ENCODE measurements at places on chromosomes 12 and 14. TPM values are rescaled to one million over a fixed set of nuclear protein-coding genes. Genes with fewer than 3 reads are reported as not detected.

OTOGL gene
- total RNA-seq, result not detected

ERP27 gene
- total RNA-seq, result not detected

- no peak for DNase-seq
These were observed 4.8 kb downstream of the SLC8A3 start for GRCh38 chr14:70183991-70184390.

DNA sequence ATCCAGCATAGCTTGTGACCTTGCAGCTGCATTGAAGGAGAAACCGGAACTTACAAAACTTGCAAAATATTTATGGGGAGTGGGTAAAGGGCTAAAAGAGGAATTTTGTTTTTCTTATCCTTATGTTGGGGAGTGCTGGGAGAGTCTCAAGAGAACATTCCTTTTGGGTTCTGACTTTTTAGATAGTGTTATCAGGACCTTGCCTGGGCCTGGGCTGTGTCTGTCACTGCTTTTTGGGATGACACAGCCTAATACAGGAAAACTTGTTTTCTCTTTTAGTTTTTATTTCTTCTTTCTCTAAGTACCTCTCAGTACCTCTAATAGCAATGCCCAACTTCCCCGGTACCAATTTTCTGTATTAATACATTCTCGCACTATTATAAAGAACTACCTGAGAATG lies 850.6 kb downstream of the RPS29 start:
- no peak for DNase-seq

- DNase-seq, result no peak
These were observed 15.4 kb upstream of the IFI27L2 start for GRCh38 chr14:94144765-94145164.

All from ascending aorta (tissue), 2 donors.